ENCODE measurements at places on chromosomes 11 and 22.

DNA sequence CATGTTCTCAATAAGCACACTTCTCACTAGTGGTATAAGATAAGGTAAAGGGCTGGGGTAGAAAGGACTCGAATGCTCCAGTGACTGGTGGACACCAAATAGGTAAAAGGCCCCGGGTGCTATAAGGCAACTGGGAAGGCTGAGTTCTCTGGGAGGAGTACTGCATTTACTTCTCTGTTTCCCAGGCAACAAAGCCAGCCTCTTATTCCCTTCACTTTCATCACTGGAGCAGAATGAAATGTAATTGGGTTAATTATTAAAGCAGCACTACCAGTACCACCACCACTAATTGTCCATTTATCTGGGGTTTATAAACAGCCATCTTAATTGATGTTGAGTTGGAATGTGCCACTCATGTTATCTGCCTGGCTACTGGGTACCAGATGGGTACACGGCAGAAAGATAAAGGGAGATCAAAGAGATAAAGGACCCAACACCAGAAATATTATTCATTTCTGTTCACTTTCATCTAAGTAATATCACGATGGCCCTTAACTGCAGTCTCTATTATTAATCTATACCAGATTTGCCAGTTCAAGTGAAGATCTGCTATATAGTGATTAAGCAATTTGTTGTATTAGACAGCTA, 94.4 kb upstream of the CHRM4 start:
- no peak for DNase-seq

DNA sequence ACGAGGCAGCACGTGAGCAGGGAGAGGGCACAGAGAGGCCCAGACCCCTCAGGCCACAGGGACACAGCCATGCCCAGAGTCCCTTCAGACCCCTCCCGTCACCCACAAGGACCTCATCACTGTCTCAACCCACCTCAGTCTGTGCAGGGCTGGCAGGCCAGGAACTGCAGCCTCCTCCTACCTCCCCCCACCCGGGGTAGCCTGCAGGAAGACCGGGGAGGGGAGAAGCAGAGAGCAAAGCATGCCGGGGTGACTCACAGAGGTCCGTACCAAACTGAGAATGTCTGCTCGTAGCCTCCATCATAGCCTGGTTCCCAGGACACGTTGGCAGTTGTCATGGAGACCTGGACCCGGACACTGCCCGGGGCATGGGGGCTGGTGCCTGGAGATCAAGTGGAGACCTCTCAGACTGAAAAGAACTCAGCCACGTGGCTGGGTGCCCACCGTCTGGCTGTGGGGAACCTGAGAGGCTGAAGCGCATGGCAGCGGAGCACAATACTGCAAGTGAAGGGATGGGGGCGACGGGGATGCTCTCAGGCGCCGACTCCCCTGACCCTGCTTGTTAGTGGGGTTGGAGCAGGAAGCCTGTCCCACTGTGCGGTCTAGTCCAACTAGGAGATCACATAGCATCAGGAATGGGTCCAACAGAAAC, 27.2 kb downstream of the IGSF9B start:
- no peak for DNase-seq

DNA sequence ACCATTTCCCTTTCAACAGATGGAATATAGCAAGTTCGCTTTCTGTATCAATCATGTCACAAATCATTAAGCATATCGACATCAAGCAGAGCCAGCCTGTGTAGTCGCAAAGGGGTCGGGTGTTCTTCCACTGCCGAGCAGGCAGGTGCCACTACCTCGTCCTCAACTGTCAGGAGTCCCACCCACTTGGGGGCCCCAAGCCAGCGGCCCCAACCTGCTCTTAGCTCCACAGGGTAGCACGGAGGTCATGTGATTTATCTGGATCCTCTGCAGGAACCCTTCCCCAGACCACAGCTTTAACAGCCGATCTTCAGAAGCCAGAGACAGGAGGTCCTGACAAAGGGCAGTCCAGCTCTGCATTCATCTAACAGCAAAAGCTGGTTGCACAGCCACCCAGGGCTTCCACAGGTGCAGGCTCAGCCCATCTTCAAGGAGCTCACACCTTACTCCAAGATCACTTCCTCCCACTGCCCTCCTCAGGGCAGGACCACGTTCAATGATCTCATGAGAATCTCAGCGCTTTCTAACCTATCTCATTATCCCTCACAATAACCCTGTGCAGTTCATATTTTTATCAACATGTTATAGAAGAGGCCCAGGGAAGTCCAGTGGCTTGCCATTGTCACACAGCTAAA, 110.2 kb downstream of the TRIM29 start:
- DNase-seq = no peak

- no peak for DNase-seq
These were observed 15.9 kb downstream of the ADAMTS15 start for GRCh38 chr11:130464291-130464812.

DNA sequence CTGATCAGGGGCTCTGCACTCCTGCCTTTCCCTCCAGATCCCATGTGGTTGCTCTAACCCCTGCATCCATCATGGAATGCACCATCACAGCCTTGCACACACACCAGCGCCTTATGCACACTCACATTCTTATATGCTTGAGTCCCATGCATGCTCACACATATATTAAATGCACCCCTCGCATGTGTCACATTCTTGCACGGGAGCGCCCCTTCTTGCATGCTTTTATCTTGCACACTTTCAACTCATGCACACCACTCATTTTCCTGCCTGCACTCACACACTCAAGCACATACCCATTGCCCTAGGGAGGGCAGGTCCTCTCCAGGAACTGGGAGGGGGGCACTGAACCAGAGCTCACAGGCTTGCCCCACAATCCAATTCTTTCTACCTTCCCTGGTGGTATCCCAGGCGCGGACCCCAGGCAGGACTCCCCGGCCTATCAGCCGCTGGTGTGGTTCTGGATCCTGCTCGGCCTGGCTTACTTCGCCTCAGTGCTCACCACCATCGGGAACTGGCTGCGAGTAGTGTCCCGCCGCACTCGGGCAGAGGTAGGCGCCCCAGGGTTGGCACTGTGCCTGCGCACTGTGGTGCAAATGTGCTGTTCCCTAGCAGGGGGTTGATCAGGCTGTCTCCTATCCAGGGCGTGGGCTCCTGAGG, 2.3 kb upstream of the CATSPERZ start:
- DNase-seq = no peak

- no peak for DNase-seq
These were observed 2.8 kb upstream of the ZNF195 start for GRCh38 chr11:3381794-3382193.

GRCh38 chr22:44107340-44107739, 73.4 kb upstream of the PARVG start:
- no peak for DNase-seq

GRCh38 chr11:92790926-92791616, 178.4 kb upstream of the MTNR1B start:
- no peak for DNase-seq

All from GM06990 (cell line).